ENCODE measurements at places on chromosomes 5 and 9.

DNA sequence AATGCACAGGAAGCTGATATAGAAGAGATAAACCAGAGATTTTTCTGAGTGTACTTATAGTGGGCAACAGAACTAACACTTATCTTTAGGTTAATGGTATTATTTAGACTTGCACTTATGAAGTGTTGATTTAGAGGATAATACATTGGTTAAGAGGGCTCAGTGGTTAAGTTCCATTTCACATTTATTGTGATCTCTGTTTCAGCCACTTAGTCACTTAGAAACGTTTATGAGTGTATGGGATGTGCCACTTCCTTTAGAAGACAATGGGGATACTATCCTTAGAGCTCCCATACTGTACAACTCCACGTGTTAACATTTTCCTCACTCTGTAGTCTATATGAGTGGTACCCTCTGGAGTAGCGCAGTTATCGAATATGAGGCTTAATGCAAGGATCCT lies 57.5 kb downstream of the PIP5K1B start:
- DNase-seq, result no peak

DNA sequence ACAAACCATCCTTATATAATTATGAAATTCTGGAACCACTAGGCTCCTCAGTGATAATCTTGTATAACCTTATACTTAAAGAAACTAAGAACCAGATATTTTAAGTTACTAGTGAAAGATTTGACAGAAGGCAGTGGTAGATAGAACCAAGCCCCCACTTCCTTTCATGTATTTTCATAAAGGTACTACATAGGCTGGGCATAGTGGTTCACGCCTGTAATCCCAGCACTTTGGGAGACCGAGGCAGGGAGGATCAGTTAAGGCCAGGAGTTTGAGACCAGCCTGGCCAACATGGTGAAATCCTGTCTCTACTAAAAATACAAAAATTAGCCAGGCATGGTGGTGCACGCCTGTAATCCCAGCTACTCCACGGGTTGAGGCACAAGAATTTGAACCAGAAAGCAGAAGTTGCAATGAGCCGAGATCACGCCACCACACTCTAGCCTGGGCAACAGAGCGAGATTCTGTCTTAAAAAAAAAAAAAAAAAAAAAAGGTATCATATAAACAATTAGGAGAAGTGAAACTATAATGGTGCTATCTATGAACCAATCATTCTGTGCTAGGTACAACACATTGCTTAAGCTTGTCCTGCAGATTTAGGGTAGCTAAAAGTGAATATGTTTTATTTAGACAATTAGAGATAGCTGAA lies 27.9 kb upstream of the DTWD2 start:
- no peak for DNase-seq

DNA sequence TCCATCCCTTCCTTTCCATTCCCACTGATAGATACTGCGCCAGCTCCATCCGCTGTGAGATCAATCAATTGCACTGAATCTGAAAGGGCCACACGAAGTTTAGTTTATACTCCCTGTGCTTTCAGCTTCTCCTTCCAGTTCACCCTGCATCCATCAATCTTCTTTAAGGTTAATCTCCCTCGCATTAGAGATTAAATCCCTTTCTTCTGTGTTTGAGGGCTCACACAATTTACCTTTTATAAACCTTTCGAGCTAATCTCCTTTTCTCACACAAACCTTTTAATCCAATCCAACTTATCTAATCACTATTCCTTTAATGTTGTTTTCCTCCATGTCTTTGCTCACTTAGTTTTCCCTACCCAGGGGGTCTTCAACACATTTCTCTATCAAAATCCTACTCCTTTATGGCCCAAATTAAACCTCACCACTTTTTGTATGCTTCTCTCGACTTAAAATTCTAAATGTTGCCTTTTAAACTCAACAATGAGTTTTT lies 64.6 kb upstream of the HAPLN1 start:
- no peak for DNase-seq

GRCh38 chr5:163506726-163507125 lies 1.3 kb downstream of the MAT2B start:
- no peak for DNase-seq

All from NT2/D1 (cell line).